8988T (cell line): ENCODE measurements at places on chromosomes 13 and 19.

GRCh38 chr13:41533266-41534052 is 76.1 kb downstream of the RGCC start:
- DNase-seq = no peak

DNA sequence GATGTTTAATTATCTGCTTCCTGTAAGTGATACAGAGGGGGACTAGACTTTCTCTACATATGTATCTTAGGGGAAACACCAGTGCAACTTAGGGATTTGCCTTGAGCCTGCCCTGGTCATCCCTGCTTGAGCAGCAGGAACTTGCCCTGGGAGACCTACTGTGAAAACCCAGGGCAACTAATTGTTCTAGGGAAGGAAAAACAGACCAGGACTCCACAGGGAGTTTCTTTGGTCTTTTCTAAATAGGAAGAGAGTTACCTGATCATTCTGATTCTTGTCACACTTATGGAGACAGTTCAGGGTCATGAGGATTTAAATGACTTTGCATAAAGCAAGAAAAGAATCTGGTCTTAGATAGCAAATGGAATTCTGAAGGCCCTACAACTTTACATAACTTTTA is 89.1 kb downstream of the WASF3 start:
- no peak for DNase-seq

DNA sequence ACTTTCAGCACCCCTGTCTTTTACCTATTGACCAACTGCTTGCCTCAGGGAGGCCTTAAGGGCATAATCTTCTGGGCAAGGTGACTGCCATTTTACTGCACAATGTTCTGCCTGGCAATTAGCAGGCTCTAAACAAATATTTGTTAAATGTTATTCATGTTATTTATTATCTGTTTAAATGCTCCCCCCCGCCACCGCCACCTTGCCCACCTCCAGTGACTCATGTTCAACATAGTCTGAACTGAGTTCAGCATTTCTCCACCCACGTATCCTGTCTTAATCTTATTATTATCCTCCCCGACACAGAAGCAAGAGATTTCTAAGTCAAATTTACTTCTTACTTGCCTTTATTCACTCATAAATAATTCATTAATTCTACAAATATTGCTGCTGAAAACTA is 144.8 kb downstream of the LIG4 start:
- no peak for DNase-seq

GRCh38 chr19:2271234-2272103 is 10.5 kb downstream of the PEAK3 start:
- DNase-seq = peak; percentile 46

- DNase-seq = no peak
Observed at GRCh38 chr13:70424428-70424827, 316.2 kb upstream of the KLHL1 start.

DNA sequence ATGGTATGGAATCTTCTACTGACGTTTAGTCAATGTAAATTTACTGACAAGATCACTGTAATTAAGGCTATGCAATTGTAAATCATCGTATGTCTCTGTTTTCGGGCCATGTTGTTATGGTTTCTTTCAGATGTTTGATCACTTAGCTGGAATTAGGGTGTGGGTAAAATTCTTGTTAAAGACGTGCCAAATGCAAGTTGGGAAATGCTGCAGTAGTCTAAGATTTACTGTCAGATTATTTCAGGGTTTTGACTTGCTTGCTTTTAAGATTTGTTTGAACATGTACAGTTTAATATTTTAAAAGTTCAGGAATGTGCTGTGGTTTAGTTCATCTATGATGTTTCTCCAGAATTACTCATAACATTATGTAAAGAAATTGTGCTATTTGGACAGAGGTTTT is 10.8 kb downstream of the NDFIP2 start:
- DNase-seq = no peak

DNA sequence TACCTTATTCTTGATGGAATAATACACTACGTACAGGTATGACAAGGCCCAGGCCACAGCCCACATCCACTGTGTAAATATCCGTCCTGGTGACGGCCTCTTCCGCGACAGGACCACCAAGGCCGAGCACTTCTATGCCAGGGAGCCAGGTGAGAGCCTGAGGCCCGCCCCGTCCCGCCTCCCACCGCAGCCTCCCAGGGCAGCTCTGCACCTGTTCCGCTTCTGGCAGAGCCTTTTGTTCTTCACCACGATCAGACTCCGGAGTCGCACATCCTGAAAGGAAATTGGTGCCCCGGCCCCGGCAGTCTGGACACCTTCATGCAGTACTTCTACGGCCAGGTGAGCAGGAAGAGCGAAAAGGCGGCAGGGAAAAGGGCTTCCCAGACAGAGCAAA is 10.6 kb upstream of the ZNF358 start:
- no peak for DNase-seq

GRCh38 chr19:41355802-41356201 is 2.1 kb upstream of the TGFB1 start:
- DNase-seq = no peak

DNA sequence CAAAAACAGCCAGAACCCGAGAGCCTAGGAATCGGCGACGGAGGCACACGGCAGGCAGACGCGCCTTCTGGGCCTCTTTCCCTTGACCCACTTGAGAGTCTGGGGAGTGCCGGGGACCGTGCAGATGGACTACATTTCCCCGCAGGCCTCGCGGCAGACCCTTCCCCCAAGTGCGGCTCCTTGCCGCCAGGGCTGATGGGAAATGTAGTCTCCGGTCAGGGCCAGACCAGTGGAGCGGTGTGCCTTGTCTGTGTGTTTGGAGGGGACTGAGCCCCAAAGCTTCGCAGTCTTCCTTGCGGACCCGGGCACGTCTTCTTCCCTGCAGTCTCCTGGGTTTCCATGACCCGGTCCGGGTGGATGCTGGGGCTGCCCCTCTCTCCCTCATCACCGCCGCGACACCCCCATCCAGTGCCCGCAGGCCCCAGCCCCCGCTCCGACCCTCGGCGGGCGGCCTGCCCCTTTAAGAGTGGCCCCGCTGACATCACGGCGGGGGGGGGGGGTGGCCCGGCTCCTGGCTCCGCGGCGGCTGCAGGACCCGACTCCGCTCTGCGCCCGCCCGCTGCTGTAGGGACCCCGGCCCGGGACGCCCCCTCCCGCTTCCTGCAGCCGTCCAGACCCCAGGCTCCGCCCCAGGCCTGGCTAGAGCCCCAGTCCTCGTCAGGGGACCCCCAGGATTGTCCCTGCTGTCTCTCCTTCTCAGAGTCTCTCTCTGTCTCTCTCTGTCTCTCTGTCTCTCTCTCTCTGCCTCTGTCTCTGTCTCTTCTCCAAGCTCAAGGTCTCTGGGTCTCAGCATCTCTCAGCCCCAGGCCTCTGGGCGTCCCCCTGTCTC is 758 bp upstream of the CACNG7 start:
- DNase-seq = peak; percentile 96

GRCh38 chr19:7844405-7844804 is 14.4 kb downstream of the EVI5L start:
- DNase-seq = no peak

- no peak for DNase-seq
Observed at GRCh38 chr19:3184847-3185460, 776 bp upstream of the NCLN start.

- DNase-seq = no peak
Observed at GRCh38 chr19:57682226-57682766, 519 bp downstream of the ZNF551 start.

DNA sequence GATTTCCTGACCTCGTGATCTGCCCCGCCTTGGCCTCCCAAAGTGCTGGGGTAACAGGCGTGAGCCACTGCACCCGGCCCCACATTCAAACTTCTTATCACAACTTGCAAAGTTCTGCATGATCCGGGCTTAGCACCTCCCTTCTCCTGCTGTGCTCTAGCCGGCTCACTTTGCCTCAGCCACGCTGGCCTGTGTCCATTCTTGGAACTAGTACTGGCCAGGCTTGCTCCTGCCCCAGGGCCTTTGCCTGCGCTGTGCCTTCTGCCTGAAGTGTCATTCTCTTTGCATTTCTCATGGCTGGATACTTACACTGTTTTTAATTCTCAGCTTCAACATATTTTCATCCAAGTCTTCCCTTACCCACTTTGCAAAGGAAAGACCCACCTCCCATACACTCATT is 29.9 kb downstream of the CACNG6 start:
- no peak for DNase-seq

- no peak for DNase-seq
Observed at GRCh38 chr13:35839806-35840205, 291.4 kb downstream of the DCLK1 start.

- peak; percentile 51 for DNase-seq
Observed at GRCh38 chr13:40665126-40666044, 1.1 kb downstream of the FOXO1 start.

DNA sequence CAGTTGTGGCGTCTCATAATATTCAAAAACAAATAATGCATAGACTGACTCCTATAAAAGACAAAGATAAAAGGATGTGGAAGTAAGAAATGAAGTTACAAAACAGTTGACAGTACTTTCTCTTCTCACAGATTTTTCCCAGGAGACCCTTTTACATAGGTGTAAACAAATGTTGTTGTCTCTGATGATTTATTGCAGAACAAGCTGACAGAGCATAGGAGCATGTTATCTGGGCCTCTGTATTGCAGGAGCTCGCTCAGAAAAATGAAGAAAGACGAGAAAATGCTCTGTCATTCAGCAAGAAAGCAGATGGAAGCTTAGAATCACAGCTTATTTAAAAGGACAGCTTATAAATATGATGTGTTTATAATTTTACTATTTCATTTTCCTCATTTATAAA is 353.6 kb upstream of the GPC6 start:
- no peak for DNase-seq

DNA sequence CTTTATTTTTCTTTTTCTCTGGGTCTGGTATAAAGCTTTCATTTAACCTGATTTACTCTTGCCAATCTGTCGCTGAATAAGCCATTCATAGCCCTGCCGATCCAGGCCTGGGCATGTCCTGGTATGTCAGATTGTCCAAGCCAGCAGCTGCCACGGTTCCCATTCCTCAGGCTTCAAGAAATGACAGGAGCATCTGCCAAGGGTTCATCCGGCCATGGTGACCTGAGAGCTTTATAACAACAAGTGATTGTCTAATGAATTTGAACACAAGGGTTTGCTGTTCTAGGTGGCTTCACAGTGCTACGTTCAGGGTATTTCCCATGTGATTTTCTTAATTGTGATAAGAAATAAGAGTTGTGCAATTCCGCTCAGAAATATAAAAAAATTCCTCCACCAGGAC is 20.0 kb downstream of the PNMA8A start:
- no peak for DNase-seq

DNA sequence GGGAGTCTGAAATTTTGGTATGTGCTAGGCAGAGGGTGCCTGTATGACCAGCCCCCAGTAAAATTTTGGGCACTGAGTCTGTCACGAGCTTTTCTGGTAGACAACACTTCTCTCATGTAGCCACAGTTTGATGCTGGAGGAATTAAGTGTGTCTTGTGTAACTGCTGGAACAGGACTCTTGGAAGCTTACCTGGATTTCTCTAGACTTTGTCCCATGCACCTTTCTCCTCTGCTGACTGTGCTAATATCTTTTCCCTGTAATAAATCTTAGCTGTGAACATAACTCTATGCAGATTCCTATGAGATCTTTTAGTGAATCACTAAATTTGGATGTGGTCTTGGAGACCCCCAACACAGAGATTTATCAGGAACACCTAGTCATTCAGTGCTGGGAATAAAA is 13.8 kb downstream of the RNF6 start:
- no peak for DNase-seq

- no peak for DNase-seq
Observed at GRCh38 chr13:39095500-39095899, 57.2 kb downstream of the NHLRC3 start.

DNA sequence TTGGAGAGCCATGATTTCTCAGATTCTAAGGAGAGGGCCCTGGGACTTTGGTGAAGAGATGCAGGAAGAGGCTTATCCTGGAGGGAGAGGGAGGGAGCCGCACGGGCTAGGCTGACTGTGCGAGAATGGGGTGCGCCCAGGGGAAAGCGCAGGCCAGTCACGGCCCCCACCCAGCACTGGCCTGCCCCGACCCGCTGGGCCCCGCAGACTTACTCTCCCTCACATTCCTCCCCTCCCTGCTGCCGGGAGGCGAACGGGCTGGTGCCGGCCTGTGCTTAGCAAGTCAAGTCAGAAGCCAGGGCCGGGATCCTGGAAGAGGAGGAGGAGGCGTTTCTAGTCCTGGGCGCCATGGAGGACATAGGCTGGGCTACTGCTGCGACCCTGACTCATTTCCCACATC is 120.0 kb downstream of the CRYL1 start:
- no peak for DNase-seq

DNA sequence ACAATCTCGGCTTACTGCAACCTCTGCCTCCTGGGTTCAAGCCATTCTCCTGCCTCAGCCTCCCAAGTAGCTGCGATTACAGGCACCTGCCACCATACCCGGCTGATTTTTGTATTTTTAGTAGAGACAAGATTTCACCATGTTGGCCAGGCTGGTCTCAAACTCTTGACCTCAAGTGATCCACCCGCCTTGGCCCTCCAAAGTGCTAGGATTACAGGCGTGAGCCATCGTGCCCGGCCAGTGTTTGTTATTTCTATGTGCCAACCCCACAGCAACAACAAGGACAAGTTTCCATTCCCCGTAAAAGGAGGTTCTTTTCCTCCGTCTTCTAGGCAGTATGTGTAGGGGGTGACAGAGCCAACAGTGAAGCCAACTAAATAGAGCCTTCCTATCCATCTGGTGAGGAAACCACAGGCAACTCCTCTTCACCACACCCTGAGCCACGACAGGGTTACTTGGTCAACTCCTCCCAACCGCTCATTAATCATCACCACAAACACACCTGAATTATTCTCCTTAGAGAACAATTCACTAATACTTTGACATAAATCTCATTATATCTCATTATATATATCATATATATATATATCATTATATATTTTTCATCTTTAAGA is 25.5 kb downstream of the FOXO1 start:
- DNase-seq = no peak

- no peak for DNase-seq
Observed at GRCh38 chr19:18789422-18789869, 1.7 kb downstream of the COMP start.

DNA sequence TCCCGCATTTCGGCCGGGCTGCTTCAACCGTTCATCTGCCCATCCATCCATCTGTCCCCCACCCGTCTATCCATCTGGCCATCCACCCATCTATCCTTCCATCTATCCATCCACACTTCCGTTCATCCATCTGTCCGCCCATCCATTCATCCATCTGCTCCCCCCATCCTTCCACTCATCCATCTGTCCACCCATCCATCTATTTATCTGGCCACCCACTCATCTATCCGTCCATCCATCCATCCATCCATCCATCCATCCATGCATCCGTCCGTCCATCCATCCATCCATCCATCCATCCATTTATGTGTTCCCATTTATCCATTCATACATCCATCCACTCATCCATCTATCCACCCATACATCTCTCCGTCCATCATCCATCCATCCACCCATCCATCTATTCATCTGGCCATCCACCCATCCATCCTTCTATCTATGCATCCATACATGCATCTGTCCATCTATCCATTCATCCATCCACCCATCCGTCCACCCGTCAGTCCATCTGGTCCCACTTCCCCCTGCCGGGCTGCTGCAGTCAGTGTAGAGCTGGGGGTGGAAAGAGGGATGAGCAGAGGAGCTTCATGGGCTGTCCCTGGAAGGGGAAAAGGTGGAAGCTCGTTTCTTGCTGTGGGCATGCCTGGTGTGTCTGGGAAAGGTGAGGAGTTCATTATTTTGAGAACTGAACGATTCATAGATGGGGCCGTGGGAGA is 722 bp downstream of the HSD11B1L start:
- no peak for DNase-seq
